ENCODE measurements at places on chromosomes 16 and 17.

GRCh38 chr16:7026639-7027038 is 306.0 kb upstream of the RBFOX1 start:
- no peak for DNase-seq

DNA sequence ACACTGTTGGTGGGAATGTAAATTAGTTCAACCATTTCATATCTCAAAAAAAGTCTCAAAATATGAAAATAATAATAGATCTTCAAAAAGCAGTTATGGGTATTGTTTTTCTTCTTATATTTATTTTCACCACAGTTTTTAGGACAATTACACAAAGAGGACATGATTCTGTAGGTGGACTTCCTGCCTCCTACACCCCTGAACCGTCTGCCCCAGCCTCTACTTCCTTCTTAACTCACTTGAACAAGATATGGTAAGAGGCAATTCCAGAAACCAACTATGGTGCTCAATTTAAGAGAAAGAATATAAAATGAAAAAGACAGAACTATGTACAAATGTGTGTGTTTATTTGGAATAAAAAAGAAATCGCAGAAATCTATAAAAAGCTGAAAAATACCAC is 74.1 kb upstream of the MON1B start:
- DNase-seq: no peak

DNA sequence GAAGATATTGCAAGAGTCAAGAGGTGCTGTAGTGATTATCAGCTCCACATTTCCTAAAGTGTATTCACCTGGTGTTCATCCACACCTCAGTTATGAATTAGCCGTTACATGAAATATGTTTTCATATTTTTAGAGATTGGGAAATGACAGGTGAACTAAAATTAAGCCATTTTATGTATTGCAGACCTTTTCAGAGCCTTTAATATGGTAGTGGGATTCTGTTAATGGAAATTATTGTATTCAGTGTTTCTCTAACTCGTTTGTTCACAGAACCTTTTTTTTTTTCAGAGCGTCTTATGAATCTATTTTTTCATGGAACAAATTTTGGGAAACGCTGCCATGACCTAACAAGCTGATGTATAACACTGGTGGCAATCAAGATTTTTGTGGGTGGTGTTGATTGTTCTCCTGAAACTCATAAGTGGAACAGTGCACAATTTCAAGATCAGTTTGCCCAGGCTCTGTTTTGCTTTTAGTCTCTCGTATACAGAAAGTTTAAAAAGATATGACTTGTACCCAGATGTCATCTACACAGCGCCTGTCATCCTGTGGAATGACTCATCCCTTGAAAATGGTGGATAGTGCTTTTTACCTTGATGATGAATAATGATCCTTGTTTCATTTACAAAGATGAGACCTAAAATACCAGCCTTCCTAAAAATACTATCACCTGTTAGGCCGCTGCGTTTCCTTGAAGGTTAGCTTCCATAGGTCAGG is 88.8 kb downstream of the ARHGAP44 start:
- no peak for DNase-seq

DNA sequence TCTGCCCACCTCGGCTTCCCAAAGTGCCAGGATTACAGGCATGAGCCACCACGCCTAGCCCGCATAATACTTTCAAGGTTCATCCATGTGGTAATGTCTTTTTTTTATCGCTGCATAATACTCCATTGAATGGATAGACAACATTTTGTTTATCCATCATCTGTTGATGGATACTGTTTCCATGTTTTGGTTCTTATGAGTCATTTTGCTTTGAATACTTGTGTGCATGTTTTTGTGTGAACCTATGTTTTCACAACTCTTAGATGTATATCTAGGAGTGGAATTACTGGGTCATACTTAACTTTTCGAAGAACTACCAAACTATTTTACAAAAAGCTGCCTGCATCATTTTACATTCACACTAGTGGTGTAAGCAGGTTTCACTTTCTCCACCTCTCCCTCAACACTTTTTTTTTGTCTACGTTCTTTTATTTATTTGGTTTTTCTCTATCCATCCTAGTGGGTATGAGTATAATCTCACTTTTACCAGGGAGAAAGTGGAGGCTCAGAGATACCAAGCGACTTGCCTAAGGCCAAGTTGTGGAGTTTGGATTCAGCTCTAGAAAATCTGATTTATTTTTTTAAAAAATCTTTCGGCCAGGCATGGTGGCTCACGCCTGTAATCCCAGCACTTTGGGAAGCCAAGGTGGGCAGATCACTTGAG is 151.2 kb downstream of the CMIP start:
- no peak for DNase-seq

- no peak for DNase-seq
These were observed 111.4 kb upstream of the TOM1L1 start for GRCh38 chr17:54789101-54789880.

DNA sequence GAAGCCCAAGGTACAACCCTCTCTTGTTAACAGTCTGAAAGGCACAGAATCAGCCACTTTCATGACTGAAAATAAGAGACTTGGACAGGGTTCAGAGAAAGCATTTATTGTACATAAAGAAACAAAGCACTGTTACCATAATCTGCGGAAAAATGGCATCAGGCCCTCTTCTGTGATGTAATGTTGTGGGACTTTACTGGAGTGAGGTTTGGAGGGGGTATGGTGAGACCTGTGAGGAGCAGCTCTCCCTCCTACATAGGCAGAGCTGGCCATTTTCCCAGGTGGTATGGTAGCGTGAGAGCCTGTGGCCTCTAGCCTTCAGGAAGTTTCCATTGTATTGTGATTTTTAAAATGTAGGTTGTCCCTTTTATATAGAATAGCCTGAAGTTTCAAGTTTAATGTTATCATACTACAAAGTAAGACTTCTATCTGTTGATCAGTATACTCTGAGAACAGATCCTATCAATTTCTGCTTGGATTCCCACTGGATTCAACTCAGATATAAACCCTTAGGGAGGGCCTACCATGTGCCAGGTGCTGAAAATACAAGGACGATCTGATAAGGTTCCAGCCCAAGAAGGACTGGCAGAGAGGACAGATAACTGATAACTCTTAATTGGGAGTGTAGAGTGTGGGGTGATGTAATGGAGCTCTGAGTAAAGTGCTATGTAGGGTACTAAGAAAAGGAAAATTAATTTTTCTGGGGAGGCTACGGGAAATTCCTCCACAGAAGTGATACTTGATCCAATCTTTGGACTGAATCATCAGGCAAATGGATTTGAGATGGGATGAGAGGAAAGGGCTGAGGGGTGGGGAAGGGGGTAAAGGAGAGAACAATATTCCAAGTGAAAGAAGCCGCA is 4.1 kb upstream of the YPEL2 start:
- no peak for DNase-seq

DNA sequence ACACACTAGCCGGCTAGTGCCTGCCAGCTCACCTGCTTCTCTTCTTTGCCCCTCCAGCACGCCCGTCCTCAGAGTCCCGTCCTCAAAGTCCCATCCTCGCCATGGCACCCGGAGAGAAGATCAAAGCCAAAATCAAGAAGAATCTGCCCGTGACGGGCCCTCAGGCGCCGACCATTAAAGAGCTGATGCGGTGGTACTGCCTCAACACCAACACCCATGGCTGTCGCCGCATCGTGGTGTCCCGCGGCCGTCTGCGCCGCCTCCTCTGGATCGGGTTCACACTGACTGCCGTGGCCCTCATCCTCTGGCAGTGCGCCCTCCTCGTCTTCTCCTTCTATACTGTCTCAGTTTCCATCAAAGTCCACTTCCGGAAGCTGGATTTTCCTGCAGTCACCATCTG is 3.6 kb downstream of the SCNN1G start:
- no peak for DNase-seq

Measured in hematopoietic multipotent progenitor cell treated with erythropoietin and hydrocortisone succinate and interleukin-3 and kit ligand, for 8 days (in vitro differentiated cells).